Effector memory CD8-positive, alpha-beta T cell (primary cell): ENCODE measurements at places on chromosomes 6 and 20.

GRCh38 chr6:124482071-124482491, 480.2 kb upstream of the RNF217 start:
- no peak for DNase-seq

DNA sequence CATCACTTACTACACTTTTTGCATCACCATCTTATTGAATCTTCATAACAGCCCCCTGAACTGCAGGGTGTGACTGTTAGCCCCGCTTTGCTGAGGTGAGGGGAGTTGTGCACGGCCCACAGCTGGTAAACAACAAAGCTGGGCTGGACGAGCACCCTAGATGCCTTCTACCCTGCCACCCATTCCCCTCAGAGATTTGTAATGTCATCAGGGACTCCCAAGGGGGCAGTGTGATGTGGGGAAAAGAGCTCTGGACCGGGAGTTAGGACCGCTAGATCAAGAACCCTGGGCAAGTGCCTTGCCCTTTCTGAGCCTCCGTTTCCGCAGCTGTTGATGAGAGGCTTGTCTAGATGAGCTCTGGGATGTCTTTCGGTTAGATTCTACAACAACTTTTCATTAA, 20.9 kb downstream of the PKIG start:
- no peak for DNase-seq

GRCh38 chr20:62642051-62642665, at the start of gene SLCO4A1:
SLCO4A1 (plus strand) TSS chr20:62642503; CDS start chr20:62656455, 13,952 bp downstream.
- DNase-seq, result peak; percentile 79

- no peak for DNase-seq
These were observed 246.2 kb downstream of the HACE1 start for GRCh38 chr6:104613416-104614001.

GRCh38 chr20:1777476-1777820, 117.8 kb upstream of the SIRPA start:
- no peak for DNase-seq

DNA sequence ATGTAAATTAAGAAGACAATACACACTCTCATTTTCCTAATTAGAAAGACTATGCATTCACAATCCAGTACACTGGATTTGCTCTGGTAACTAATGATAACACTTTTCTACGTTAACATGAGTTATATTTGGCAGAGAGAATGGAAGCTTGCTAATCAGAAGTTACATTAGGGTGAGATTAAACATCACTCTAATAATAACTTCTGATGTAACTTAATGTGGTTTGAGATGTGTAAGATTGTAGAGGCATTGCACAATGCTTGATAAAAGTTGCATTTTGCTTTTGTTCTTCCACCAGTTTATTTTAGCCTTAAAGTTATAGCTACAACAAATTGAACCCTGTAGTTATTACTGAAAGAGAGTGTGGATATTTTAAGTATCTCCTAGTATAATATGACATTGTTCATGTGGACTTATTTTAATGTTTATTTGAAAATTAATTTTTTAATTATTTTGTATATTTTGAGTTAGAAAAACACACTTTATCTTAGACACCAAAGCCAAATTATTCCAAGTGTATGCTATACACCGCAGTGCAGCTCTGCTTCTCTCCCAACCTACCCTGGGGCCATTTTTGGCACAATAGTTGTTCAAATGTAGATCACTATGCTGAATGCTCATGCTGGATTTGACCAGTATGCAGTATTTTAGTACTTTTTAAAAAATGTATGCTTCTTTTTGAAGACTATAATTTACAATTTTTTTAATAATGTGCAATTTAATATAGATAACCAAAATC, 143.2 kb downstream of the SLC16A10 start:
- no peak for DNase-seq

DNA sequence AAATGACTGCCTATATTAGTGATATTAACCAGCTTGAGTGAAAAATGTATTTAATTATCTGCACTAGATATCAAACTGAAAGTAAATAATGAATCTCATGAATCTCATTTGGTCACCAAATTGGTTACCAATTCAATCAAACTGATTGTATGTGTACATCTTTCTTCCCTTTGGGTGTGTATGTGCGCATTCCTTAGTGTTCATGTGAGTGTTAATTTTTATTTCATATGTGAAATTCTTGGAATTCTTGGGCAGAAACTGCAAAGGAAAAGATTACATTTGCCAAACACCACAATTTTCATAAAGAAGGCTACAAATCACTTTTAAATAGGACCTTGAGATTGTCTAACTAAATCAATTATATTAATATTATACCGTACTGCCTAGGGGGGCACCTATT, 648.4 kb upstream of the MARCKS start:
- no peak for DNase-seq

DNA sequence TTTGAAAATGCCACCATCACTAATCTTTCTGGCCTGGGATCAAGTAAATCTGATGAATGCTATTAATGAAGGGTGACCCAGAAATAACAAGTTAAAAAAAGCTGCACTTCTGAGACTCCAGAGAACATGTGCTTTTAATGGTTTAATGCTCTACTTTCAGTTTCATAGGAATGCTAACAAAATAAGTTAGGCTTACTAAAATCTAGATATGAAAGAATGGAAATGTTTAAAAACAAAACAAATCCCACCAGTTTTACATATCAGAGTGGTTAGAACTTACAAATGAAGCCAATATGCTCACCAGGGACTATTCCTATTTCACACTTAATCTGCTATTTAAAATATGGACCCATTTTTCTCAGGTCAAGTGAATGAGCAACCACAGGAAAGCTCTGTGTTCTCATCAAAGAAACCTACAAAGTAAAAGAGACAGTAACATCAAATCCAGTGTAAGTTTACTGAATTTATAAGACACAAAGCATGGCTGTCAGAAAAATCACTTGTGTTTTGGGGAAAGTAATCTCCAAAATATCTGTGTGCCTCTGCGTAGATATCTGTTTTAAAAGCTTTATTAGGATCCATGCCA, 40.3 kb downstream of the FYN start:
- no peak for DNase-seq

DNA sequence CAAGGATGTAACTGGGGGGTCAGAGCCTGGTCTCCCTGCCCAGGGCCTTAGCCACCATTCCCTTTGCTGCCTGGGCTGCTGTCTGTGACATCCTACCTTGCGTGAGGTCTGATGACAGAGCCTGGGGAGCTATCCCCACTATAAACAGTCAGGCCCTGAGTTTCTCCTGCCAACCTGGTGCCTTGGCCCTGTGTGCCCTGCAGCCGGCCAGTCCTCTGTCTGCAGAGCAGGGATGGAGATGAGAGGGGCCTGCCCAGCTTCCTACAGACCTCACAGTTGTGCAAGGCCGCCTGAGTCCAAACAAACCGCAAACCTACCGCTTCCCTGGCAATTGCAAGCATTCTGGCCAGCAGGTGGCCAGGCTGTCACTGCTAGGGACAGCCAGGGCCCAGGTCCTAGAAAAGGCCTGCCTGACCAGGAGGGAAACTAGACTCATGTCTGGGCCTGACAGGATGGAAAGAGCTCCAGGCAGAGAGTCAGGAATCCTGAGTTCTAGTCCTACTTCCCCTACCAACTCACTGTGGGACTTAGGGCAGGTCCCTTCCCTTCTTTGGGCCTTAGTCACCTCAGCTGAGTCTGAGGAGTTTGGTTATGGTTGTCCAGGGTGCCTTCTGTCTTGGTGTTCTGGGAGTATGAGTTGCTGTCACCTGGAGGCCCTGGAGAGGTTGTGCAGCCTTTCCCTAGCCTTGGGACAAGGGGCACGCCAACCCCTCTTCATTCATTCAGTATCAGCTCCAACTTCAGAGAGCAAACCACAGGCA, 86.2 kb downstream of the VEGFA start:
- no peak for DNase-seq

DNA sequence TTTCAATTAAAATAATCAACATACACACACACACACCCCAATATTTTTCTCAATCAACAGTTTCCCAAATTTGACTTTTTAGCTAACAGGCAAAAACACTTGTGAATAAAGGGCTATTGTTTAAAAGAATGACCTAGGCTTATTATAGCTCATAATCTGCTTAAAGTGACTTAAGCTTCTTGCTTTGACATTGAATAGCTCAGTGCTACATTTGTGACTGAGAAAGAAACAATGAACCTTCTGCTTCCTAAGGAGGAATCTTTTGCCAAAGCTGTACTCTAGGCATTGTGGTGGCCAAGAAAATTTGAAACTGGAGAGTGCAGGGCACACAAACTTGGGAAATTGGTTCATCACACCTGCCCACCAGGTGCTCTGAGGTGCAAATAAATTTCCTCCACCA, 282.0 kb downstream of the SYNE1 start:
- DNase-seq, result no peak

- DNase-seq, result no peak
These were observed 60.9 kb downstream of the FYN start for GRCh38 chr6:111812060-111813038.

DNA sequence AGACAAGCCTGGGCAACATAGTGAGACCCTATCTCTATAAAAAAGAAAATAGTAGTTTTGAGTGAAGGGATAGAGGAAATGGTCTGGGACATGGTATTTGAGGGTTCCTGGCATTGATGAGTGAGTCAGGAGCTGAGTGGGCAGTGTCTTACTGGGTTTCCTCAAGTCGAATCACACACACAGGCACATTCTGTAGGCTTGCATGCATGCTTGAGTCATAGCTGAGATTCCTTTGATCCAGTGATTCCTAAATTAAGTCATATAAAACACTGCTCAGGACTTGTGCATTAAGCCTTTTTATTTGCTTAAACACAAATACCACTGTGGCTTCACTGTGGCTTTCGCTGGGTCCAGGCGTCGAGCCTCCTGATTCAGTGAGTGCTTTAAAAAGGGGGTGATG, 71.8 kb upstream of the TMEM181 start:
- DNase-seq, result no peak

DNA sequence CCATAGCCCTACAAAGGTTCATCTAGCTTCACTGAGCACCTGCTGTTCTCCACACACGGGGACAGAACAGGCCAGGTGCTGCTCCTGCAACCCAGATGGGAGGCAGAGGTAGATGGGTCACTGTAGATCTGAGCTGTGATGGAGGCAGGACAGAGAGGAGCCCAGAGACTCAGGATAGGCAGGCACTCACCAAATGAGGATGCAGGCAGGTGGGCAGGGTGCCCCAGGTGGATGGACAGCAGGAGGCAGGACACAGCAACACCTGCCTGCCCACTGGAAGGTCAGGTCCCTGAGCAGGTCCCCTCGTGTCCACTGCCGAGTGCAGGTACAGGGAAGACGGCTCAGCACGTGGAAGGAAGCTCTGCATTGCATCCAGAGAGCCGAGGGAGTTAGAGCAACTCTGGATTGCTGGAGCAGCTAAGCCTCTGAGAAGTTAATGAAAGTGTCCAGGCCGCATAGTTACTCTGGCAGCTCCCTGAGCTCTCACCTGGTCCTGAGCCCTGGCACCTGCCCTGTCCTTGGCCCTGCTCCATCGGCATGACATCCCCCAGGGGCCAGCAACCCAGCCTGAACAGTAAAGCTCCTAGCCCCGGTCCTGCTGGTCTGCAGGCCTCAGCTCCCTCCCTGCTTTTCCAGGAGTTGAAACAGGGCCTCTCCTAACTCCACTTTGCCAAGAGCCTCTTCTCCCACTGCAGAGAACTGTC, 4.9 kb upstream of the YTHDF1 start:
- no peak for DNase-seq

DNA sequence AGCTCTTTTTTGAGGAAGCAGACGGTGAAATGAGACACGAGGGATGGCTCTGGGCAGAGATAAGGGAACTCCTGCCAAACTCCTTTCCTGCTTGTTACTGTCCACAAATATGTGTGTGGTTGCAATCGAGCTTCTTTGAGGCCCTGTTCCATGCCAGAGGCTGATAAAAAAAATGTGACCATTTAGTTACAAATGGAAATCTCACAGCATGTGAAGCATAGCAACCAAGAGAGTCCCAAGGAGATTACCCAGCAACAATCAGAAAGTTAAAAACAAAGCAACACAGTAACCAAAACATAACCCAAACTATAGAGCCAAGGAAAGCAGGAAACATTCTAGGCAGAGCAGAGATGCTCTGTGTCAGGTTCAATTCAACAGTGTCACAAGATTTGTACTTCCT, 35.4 kb upstream of the HMGN3 start:
- no peak for DNase-seq

- DNase-seq, result no peak
These were observed 184.2 kb upstream of the RALGAPA2 start for GRCh38 chr20:20896606-20897005.

DNA sequence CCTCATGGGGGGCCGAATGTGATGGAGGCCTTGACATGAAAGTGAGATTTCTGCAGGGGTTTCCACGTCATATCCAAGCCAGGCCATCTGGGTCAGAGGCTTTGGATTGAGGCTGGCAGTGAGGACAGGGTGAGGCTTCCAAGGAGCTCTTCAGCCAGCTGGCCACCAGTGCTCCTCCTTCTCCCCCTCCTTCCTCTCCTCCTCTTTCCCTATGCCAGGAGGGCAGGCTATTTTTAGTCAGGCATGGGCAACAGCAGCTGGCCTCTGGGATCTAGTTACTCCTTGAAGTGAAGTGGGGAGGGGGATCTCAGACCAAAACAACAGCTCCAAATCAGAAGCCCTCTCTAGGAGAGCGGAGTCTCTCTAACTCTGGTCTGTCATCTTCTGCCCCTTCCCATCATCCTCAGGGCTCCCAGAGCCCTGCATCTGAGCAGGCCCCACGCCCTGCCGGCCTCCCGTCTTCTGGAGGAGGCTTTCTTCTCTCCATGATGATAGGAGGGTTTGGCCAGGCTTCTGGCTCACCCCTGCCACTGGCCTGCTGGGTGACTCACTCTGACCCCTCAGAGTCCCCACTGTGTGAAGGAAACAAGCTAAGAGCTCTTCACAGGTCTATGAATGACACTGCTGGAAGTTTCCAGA, 612 bp downstream of the TNNC2 start:
- DNase-seq, result no peak

- no peak for DNase-seq
These were observed 9.6 kb upstream of the ZHX3 start for GRCh38 chr20:41327178-41327577.

DNA sequence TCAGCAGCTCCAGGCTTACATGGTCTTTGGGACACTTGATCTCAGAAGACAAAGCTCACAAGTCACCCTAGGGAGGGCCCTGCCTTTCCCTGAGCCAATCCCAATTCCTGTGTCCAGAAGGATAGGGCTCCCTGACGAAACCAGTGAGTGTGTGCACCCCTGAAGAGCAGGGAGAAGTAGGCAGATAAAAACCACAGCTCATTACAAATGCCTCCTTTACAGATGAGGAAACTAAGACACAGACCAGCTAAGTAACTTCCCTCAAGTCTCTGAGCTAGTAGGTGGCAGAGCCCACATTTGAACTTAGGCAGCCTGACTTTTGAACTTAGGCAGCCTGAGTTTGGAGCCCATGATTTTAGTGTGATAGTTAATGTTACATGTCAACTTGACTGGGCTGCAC, 6.7 kb upstream of the ZFAND3 start:
- DNase-seq, result no peak

GRCh38 chr20:31818376-31818908, 714 bp upstream of the MYLK2 start:
- DNase-seq, result no peak

GRCh38 chr6:34157236-34157830, 11.4 kb upstream of the GRM4 start:
- DNase-seq, result no peak

- no peak for DNase-seq
These were observed 2.1 kb downstream of the AVP start for GRCh38 chr20:3082306-3082951.
